ENCODE measurements at places on chromosomes 11 and 22. TPM values are rescaled to one million over a fixed set of nuclear protein-coding genes. Genes with fewer than 3 reads are reported as not detected.
A peak's percentile ranks its signal among the peaks of the same experiment; 100 is the strongest.

- no peaks in the 10 kb centered on the region for H3K36me3 ChIP-seq
- no peak overlapping the region for H3K27ac ChIP-seq
- no peaks in the 10 kb centered on the region for H3K4me1 ChIP-seq
- H3K27me3 ChIP-seq = no peaks in the 10 kb centered on the region
Observed at GRCh38 chr11:16958833-16959232, 55.4 kb downstream of the PLEKHA7 start.

DNA sequence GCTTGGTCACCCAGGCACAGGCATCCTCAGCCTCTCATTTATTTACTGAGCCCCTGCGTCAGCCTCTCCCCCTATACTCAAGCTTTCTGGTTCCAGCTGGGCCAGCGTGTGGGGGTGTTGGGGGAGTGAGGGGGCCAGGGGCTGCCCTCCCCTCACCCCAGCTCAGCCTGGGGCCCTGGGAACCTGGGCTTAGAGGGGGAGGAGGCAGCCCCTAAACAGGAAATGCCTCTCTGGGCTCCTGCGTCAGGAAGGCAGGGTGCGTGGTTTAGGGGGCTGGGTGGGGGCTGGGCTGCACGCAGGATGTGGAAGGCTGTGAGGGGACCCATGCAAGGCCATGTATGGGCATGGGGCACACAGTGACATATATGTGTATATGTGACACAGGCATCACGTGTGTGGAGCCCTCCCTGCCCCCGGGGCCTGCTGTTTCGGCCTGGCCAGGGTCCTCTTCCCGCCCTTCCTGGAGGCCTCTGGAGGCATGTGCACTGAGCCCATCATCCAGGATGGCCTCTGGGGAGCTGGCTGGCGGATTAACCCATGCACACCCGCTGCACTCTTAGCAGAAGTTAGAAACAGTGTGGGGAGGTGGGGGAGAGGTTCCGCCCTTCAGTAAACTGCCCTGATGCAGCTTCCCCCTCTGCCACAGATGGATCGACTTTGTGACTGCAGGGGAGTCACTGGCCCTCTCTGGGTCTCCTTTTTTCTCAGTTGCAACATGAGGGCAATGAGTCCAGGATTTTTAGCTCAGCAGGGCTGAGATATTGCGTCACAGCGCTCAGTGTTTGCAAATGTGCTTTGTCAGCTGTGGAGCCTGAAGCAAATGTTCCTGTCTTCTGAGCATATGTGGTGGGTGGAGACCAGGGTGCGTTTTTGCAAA, 1.1 kb upstream of the CD248 start:
- DNase-seq = peak; percentile 89
- no peaks in the 10 kb centered on the region for H3K36me3 ChIP-seq
- H3K4me1 ChIP-seq = peaks cover 34% of the 10 kb centered on the region
- H3K27me3 ChIP-seq = no peaks in the 10 kb centered on the region
- peak overlapping the region; percentile 21 for H3K4me3 ChIP-seq

DNA sequence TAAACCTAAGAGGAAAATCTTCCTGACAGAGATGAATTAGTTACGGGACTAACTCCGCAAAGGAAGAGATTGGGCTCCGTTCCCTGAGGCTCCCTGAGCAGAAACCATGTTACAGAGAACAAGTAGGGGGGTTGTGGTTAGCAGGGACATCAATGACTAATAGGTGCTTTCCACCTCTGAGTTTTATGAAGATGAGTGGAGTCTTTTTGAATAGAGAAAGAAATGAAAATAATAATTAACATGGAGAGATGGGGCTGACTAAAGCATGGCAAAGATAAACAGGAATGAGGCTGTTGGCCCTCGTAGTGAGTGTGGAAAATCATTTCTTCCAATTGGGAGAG, 47.5 kb upstream of the PICALM start:
- no peak overlapping the region for H3K4me3 ChIP-seq
- peaks cover 12% of the 10 kb centered on the region for H3K4me1 ChIP-seq
- peak; percentile 28 for DNase-seq
- no peak overlapping the region for H3K27ac ChIP-seq
- no peaks in the 10 kb centered on the region for H3K27me3 ChIP-seq

- no peak overlapping the region for H3K27ac ChIP-seq
- H3K4me1 ChIP-seq = peaks cover 20% of the 10 kb centered on the region
- DNase-seq = no peak
- no peaks in the 10 kb centered on the region for H3K36me3 ChIP-seq
- no peaks in the 10 kb centered on the region for H3K27me3 ChIP-seq
Observed at GRCh38 chr22:16808744-16809143, 16.5 kb downstream of the XKR3 start.

- H3K4me1 ChIP-seq = peaks cover 3% of the 10 kb centered on the region
- no peak for DNase-seq
- H3K27ac ChIP-seq = no peak overlapping the region
Observed at GRCh38 chr11:116888024-116888423, 50.6 kb upstream of the APOA1 start.

- H3K27me3 ChIP-seq = no peaks in the 10 kb centered on the region
- no peak overlapping the region for H3K4me3 ChIP-seq
- DNase-seq = no peak
- H3K36me3 ChIP-seq = no peaks in the 10 kb centered on the region
- H3K4me1 ChIP-seq = no peaks in the 10 kb centered on the region
- H3K27ac ChIP-seq = no peak overlapping the region
Observed at GRCh38 chr11:26731084-26731456, 9.2 kb upstream of the SLC5A12 start.

DNA sequence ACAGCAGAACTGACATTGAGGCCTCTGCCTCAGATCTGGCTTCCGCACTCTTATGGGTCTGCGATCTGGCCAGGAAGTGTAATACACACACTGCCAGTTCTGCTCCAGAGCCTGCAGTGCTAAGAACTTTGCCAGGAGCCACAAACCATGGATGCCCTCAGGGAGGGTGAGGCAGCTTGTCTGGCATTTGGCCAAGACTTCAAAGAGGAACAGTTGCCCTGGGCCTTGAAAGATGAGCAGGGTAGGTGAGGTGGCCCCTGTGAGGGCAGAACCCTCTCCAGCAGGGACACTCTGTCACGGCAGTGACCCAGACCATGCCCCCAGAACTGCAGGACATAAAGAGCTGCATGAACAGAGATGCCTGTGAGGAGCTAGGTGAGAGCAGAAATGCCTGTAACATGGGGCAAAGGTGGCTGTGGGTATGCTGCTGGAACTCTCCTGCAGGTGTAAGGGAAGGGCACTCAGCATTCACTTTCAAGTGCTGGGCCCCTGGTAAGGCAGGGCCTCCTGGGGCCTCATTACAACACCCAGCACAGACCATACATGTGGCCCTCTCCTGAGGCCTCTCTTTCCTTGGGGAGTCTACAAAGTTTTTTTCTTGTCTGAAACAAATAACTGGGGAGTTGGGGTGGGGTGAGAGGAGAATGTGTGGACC, 47.3 kb downstream of the NEU3 start:
- peak; percentile 29 for DNase-seq
- no peaks in the 10 kb centered on the region for H3K27me3 ChIP-seq

GRCh38 chr11:59078435-59078834, 7.7 kb upstream of the GLYATL1B start:
- no peaks in the 10 kb centered on the region for H3K36me3 ChIP-seq
- peak; percentile 72 for DNase-seq
- H3K27me3 ChIP-seq = no peaks in the 10 kb centered on the region
- peaks cover 58% of the 10 kb centered on the region for H3K4me1 ChIP-seq
- H3K27ac ChIP-seq = peak overlapping the region; percentile 80
- H3K4me3 ChIP-seq = no peak overlapping the region

GRCh38 chr11:68541116-68541515, 80.6 kb downstream of the PPP6R3 start:
- no peaks in the 10 kb centered on the region for H3K27me3 ChIP-seq
- no peak for DNase-seq
- H3K4me3 ChIP-seq = no peak overlapping the region
- H3K36me3 ChIP-seq = peaks cover 2% of the 10 kb centered on the region

The CD3E gene
- total RNA-seq = 1.0 TPM

The SYNGR1 gene
- total RNA-seq = 34.8 TPM
